HCEC 1CT (cell line): ENCODE measurements at places on chromosomes 3 and 15.
A peak's percentile ranks its signal among the peaks of the same experiment; 100 is the strongest.

DNA sequence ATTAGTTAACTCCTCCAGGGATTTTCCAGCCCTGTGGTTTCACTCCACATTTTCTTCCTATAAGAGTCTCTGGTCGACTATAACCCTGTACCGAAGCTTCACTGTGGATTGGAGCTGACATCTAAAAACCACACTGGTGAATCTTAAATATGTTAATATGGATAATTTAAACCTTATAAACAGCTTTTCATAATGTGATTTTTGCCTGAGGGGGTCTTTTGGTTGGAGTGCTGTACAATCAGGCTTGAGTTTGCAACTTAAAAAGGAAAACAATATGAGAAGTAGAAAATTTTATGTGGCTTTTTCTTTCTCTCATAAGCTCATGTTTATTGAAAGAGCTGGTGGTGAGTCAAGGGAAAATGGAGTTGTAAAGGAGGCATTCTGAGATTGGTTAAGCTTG is 313.7 kb downstream of the VPS13C start:
- no peak for DNase-seq

DNA sequence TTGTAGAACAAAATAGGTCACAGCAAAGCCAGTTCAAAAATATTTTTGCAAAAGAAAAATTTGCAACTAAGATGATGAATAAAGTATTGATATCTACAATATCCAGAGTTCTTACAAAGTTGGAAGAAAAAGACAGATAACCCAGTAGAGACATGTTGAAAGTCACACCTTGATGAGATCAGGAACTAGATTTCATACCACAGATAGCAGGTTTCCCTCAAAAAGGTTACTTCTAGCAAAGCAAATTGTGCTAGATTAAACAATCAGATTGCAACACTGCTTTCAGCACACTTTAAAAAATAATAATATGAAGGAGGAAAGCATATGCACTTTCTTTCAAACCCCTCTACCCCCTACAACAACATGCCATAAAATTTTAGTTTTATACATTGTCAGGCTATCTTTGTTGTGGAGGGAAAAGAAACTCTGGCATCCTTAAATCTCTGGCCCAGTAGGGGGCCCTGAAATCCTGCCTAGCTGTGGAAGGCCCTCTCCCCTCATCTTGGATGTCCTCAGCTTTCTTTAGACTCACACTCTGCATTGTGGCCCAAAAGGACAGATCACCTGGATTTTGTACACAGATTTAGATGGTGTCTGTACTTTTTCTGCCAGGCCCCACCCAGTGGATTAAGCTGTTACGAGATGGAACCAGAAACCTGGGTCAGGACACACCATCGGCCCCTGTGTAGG is 50.9 kb downstream of the CCR3 start:
- no peak for DNase-seq

DNA sequence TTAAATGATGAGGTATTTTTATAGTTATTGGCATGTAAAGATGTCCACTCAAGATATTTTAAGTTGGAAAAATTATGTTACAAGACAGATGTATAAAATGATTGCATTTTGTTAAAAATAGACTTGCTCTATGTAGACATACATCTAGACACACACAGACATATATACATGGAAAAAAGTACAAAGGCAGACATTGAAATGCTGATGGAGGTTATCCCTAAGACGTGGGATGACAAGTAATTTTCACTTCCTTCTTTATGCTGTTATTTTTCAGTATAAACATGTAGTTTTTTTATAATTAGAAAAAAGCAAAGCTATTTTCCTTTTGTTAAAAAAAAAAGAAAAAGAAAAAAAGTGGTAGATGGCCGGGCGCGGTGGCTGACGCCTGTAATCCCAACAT is 7.2 kb downstream of the HOMER2 start:
- no peak for DNase-seq

DNA sequence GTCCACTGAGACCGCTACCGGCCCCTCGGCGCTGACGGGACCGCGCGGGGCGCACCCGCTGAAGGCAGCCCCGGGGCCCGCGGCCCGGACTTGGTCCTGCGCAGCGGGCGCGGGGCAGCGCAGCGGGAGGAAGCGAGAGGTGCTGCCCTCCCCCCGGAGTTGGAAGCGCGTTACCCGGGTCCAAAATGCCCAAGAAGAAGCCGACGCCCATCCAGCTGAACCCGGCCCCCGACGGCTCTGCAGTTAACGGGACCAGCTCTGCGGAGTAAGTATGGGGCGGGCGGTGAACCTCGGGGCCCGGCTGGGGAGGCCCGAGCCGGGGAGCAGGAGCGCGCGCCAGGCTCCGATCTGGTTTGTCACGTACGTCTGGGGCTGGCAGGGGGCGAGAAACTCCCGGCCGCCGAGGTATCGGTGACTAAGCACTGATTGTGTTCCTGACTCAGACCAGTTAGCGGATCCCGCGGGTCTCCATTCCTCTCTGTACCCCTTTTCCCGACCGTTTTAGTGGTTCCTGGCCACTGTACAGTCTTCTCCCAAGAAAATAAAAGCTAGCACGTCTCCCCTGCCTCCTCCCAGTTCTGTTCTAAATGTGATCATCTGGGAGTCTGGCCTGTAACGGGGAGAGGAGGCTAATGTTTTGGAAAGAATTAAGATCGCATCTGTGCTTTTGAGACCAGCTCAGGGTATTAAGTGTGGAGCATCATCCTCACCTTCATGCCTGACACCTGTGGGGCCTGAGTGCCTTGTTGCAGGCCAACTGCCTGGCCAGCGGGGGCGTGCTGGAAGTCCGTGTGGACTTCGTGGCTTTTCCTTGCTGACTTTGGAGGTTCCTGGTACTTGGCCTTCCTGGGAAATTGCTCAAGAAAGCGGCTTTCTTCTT is 691 bp downstream of the MAP2K1 start:
- peak; percentile 76 for DNase-seq
